Left colon (tissue), 2 donors: ENCODE measurements at places on chromosomes 7 and 10. TPM values are rescaled to one million over a fixed set of nuclear protein-coding genes. Genes with fewer than 3 reads are reported as not detected.

DNA sequence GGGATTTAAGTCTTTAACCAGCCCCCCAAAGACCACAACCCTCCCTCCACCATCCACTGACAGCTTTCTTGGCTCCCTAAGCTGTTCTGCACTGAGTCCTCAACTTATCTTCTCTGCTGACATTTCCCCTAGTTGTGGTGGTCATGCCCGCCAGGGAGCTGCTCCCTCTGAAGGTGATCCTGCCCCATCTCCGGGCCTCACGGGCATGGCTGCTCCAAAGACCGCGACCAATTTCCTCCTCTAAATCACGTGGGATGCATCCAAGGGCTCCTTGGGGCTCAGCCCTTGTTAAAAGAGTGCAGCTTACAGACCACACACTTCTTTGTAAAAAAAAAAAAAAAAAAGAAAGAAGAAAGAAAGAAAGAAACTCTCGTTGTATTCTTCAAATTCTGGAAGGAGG, 27.1 kb upstream of the KLF6 start:
- no peak for DNase-seq

The AMPH gene
- total RNA-seq = 1.1 TPM

DNA sequence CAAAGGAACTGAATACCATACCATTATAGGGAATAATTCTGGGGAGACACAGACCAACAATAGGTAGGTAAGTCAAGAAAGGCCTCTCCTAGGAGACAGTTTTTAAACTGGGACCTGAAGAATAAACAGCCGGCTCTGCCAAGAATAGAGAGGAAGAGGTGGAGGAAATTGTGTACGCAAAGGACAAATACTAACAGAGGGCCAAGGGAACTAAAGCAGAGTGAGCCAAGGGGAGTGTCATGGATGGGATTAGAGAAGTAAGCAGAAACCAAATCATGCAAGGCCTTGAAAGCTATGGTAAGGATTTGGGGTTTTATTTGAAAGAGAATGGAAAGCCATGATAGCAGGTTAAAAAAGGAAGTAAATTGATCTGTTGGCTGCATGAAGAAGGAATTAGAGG, 18.1 kb upstream of the ITGB8 start:
- DNase-seq = no peak

- no peak for DNase-seq
Measured at GRCh38 chr10:81600185-81600584, 274.8 kb upstream of the NRG3 start.

The AOC1 gene
- total RNA-seq = 682 TPM
